Posterior cingulate gyrus (tissue), 11 donors: ENCODE measurements at places on chromosomes 3 and 15.

DNA sequence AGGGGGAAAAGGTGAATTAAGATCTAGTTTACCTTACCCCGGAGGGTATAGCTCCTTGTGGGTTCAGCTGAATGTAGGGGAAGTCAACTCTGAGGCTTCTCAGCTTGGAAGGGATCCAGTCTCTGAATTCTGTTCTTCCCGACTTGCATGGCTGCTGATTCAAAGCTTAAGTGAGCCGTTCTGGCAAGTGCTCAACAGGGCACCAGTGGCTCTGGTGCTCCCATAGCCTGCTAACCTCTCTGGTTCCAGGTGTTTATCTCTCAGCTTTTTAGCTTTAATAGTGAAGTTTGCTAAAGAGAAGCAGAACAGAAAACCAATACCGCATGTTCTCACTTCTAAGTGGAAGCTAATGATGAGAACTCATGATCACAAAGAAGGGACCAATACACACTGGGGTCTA lies 46.3 kb upstream of the RBP1 start:
- no peak for DNase-seq

DNA sequence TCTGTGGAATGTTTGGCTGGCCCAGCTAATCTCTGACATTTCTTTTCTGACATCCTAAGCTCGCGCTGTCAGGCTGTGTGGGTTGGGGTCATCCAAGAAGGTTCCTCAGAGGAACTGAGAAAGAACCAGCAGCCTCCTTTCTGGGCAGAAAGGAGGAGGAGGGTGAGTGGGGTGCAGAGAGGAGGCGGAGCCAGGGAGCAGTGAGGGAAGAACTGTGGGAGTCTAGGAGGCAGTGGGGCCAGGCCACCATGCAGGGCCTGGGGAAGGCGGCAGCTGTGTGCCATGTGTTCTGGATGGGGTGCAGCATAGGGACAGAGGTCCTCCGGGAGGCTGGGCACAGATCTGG lies 5.3 kb downstream of the SEMA7A start:
- DNase-seq: no peak

DNA sequence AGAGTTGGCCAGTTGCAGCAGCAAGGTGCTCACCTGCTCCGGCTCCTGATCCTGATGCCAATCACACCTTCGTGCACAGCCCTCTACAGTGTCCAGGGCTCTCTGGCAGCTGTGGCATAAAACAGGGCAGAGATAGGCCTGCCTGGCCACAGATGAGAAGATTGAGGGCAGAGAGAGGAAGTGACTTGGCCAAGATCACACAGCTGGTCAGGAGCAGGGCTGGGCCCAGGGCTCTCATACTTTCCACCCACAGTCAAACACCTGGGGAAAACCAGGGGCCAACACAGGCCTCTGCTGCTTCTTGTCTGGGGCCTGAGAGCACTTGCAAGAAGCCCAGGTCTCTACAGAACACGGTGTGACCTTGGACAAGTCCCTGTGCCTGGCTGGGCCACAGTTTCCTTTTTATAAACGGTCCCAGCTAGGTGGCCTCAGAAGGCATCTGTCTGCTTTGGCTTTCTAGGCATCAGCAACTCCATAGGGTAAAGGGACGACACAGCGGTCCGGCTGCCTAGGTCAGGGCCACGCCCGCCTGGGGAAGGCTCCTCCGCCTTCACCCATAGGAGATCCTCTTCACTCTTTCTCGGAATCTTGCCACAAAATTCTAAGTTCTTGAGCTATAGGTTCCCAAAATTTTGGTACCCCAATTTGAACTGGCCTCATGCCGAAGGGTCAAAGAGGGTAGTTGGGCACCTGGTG lies 3.1 kb downstream of the ATP2B2 start:
- DNase-seq: no peak

GRCh38 chr3:41912280-41912679 lies 49.6 kb downstream of the ULK4 start:
- no peak for DNase-seq

GRCh38 chr15:73841756-73842725 lies 31.3 kb upstream of the TBC1D21 start:
- no peak for DNase-seq

DNA sequence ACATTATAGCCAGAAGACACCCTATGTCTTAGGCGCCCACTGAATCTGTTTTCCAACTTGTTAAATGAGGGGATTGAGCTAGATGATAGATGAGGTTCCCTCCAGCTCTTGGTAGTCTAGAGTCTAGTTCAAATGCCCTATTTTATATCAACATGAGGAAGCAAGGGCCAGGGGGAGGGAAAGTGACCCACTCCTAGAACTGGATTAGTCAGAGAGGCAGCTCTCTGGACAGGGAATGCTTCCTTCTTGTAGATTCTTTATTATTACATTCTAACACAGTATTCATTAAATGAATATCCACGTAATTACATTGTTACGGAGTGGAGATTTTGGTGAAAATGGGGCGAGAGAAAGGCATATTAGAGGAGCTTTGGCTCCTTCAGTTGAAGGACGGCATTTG lies 89.5 kb downstream of the RAD18 start:
- DNase-seq: no peak

GRCh38 chr3:103992469-103992868 lies 1374.2 kb upstream of the ALCAM start:
- no peak for DNase-seq

- no peak for DNase-seq
These were observed 27.3 kb upstream of the ABI3BP start for GRCh38 chr3:101020351-101021015.

- DNase-seq: no peak
These were observed 81.7 kb downstream of the PRICKLE2 start for GRCh38 chr3:64143409-64144130.

DNA sequence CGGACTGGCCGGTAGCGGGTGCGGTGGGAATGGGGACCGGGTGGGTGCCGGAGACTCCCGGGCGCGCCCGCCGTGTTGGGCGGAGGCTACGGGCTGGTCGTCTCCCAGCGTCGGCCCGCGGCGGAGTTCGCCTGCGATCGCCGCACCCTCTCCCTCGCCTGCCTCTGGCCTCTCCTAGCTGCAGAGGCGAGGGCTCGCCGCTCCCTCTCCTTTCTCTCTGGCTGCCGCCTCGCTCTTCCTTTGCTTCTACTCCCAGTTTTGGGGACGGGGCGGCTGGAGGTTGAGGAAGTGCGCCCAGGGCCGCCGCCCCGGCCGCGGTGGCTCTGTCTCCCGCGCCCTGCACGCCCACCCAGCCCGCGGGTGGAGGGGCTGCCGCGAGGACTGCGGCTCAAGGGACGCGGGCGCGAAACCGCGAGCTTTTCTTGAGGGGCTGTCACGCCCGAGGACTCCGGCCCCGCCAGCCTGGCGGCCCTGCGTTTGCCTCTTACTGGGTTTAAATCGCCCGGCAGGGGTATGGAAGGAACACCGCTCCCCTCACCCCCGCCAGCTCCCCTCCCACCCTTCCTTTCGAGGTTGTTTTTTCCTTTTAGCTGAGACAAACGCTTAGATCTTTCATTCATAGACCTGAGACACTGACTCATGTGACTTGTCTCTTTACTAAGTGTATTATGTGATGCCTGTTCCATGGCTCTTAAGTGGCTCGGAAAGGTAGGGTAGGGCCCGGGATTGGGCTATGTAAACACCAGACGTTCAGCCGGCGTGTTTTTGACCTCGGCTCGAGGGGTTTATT lies 654 bp downstream of the PIK3CA start:
- DNase-seq: peak; percentile 47

- no peak for DNase-seq
These were observed 1024.4 kb upstream of the CADM2 start for GRCh38 chr3:83934192-83935021.

GRCh38 chr3:171653701-171654100 lies 156.6 kb downstream of the PLD1 start:
- no peak for DNase-seq

DNA sequence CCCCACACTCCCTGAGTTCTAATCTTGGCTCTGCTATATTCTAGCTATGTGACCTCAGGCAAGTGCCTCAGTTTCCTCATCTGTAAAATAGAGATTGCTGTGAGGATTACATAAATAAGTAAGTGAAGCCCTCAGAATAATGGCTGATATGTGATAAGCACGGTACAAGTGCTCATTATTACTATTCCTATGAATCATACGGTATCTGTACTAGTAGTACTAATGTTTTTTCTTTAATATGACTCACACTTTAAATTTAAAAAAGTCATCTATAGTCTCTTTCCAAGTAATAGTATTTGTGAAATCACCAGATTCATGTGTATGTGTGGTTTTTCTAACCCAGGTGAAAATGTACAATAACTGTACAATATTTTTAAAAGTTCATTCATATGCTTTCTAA lies 58.7 kb downstream of the CLDN11 start:
- no peak for DNase-seq

- no peak for DNase-seq
These were observed 23.6 kb upstream of the KLF13 start for GRCh38 chr15:31302778-31303725.

DNA sequence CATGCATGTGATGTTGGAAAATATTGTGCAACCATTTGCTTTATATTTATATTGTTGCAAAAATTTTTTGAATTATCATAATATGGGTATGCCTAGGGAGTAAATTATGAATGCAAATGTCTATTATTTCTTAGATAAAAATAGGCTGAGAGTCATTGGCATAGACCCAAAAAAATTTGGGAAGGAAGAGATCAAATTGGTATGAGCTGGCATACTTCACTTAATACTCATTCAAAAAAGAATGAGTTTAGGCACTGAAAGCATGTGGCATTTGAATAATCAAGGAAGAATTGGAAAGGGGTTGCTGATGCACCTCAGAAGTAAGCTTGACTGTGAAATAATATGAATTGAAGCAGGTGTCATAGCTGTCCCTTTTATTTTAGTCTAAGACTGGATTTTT lies 764.0 kb upstream of the DPPA4 start:
- no peak for DNase-seq

DNA sequence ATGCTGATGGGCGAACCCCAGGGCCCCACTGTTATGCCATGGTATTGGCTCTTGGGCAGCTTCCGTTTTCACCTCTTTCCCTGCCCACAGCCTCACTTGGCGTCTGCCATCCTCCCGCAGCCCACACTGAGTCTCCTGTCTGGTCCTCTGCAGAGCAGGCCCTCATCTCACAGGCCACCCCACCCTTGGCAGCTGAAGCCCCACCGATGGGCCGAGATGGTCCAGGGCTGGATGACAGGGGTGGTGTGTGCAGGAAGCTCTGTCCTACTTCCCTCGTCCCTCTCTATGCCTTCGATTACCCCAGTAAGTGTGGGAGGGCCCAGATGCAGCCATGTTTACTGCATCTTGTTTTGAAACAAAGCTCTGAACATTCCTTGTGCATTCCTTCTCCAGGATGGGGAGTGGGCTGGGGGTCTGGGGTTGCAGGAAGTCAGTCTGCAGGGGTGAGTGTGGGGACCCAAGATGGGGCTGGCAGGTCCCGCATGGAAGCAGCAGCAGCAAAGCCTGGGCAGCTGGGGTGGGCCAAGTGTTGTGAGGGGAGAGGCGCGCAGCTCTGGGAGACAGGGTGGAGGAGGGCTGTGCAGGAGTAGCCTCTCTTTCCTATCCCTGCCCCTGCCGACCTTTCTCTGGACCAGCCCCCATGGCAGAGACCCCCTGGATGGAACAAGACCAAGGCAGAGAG lies 20.9 kb downstream of the TBC1D21 start:
- DNase-seq: no peak

DNA sequence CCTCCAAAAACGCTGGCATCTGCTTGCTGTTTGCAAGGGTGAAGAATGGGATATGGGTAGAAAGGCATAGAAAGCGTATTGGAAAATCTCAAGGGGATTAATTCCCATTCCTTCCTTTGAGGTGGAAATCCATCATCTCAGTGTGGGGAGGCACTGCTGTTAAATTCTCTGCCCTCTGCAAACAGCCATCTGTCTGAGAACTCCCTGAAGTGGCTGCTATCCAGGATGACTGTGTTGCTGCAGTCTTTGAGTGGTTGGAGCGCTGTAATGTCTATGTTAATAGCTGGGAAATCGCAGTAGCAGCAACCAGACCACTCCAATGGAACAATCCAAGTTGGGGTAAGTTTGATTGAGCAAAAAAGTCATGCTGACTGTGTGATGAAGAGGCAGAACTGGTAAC lies 625.9 kb downstream of the NLGN1 start:
- DNase-seq: peak; percentile 29

DNA sequence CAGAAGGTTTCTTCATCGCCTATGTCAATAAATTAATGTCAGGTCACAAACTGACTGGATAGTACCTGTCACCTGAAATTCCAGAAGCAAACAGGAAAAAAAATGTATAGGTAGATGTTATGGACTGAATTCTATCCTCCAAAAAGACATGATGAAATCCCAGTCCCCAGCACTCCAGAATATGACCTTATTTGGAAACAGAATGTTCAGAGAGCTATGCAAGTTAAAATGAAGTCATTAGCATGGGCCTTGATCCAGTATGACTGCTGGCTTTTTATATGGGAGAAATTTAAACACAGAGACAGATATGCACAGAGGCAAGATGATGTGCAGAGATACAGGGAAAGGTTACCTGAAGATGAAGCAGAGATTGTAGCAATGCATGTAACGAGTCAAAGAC lies 953.4 kb downstream of the ZPLD1 start:
- DNase-seq: no peak

GRCh38 chr3:134721214-134721613 lies 70.4 kb upstream of the KY start:
- no peak for DNase-seq

DNA sequence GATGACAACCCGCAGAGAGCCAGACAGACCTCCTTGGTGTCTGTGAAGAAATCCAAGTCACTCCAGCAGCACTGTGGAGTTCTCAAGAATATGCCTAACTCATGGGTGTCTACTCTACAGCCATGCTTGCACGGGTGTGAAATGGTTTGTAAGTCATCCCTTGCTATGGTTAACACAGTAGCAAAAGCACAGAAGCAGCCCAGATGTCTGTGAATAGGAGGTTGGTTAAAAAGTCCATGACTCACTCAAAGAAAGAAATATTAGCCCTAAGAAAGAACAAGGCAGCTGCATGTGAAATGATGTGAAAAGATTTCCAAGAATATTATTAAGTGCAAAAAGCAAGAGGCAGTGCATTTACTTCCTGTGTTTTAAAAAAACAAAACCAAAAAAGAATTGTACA lies 12.1 kb upstream of the LIMD1 start:
- DNase-seq: no peak

- DNase-seq: no peak
These were observed 12.5 kb downstream of the TEX264 start for GRCh38 chr3:51683566-51683965.

- no peak for DNase-seq
These were observed 20.8 kb downstream of the UBE2E1 start for GRCh38 chr3:23826382-23827064.
